Hindlimb muscle (tissue), 1 donor: ENCODE measurements at places on chromosomes 11 and 22.

- DNase-seq: no peak
These were observed 3.8 kb upstream of the OR52I2 start for GRCh38 chr11:4577761-4578160.

DNA sequence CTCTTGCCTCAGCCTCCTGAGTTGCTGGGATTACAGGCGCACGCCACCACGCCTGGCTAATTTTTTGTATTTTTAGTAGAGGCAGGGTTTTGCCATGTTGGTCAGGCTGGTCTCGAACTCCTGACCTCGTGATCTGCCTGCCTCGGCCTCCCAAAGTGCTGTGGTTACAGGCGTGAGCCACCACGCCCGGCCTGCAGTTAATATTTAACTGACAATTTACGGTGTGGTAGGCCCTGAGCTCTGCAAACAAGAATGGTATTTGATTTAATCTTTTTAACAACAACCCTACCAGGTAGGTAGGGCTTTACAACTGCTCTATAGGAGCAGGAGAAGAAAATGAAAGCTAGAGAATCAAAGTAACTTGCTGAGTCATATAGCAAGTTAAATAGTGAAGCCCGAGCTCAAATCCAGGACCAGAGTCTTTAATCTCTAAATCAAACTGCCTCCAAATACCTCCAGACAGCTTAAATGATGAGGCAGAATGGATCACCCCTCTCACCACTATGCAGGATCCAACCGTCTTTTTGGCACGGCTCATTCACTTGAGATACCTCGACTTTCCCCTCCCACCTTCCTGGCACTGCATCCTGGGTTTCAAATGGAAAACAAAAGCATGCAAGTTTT is 9.4 kb downstream of the UEVLD start:
- DNase-seq: no peak

DNA sequence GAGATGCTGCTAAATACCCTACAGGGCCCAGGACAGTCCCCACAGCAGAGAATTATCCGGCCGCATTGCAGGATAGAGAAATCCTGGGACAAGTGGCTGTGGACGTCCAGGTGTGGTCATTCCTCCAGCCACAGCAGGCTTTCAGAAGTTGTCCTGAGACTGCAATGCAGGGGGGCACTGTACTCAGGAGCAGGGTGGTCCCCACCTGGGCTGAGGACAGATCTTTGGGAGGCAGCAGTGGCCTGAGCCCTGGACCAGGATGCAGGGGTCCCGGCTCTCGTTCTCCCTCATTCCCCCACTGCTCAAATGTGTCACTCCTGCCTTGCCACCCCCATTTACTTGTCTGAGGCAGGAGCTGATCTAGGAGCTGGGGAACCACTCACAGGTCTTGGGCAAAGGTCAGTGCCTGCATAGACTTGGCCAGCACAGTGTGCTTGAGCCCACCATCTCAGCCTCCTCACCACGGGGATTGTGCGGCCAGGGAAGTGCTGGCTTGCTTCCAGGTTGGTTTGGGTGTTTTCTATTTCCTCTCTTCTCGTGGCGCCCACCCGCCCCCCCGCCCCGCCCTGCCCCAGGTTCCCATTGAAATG is 15.3 kb downstream of the LINC01488 start:
- DNase-seq: no peak

GRCh38 chr11:77435972-77436371 is 37.9 kb downstream of the PAK1 start:
- no peak for DNase-seq

DNA sequence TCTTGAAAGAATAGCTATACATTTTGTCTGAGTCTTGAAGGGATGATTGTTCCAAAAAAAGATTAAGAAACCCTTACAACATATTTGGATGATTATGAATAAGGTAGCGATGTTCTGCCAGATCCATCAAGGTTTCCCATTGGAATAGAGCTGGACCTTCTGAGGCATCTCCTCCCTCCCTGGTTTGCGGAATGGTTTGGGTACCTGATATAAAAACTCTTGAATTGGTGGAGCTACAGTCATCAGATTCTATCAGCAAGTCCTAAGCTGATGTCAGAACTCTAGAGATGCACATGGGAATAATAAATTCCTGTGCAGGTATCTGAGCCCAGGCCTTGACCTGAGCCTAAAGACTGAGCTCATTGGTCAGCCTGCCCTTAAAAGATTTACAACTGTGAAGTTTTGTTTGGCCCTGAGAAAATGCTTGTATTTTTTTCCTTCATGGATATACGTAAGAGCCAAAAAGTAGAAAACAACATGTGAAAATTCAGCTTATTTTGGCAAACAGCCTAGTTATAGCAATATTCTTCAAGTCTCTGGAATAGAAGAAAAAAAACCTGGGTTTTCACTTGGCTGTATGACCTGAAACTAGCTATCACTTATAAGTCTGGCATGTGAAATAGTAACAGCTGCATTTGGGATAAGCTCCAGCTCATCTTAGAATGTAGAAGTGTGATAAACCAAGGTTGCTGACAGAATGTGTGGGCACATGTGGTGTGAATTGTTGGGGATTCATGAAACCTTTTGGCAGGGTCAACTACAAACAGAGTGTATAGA is 265.7 kb upstream of the CTSC start:
- DNase-seq: peak; percentile 51

GRCh38 chr22:36552289-36552688 is 23.3 kb upstream of the EIF3D start:
- no peak for DNase-seq

- no peak for DNase-seq
These were observed 149.0 kb downstream of the APOL5 start for GRCh38 chr22:35866651-35867050.

- DNase-seq: no peak
These were observed 302.0 kb upstream of the NARS2 start for GRCh38 chr11:78876676-78877075.

GRCh38 chr11:2996976-2997375 is 4.8 kb upstream of the NAP1L4 start:
- DNase-seq: no peak

DNA sequence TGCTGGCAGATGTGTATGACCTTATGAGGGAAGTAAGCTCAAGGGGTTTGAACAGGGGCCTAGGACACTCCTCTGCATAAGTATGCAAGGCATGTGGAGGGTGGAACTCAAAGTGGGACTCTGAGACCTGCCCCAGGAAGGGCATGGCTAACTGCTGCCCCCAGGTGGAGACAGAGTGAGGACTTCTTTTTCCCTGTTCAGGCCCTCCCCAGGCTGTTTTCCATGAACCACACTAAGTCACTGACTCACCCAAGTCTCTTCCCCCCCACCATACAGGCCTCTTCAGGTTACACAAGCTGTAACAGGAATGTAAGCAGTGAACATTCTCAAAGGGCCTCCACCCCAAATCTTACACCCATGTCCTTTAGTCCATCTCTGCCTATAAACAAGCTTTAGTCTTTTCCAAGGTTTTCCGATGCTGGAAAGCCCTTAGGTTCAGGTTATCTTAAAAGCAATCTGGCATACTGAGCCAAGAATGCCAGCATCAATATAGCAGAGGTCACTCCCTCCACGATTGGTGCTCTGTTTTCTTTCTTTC is 13.1 kb downstream of the EEF1G start:
- no peak for DNase-seq

- no peak for DNase-seq
These were observed 727.6 kb upstream of the LUZP2 start for GRCh38 chr11:23769214-23769613.

DNA sequence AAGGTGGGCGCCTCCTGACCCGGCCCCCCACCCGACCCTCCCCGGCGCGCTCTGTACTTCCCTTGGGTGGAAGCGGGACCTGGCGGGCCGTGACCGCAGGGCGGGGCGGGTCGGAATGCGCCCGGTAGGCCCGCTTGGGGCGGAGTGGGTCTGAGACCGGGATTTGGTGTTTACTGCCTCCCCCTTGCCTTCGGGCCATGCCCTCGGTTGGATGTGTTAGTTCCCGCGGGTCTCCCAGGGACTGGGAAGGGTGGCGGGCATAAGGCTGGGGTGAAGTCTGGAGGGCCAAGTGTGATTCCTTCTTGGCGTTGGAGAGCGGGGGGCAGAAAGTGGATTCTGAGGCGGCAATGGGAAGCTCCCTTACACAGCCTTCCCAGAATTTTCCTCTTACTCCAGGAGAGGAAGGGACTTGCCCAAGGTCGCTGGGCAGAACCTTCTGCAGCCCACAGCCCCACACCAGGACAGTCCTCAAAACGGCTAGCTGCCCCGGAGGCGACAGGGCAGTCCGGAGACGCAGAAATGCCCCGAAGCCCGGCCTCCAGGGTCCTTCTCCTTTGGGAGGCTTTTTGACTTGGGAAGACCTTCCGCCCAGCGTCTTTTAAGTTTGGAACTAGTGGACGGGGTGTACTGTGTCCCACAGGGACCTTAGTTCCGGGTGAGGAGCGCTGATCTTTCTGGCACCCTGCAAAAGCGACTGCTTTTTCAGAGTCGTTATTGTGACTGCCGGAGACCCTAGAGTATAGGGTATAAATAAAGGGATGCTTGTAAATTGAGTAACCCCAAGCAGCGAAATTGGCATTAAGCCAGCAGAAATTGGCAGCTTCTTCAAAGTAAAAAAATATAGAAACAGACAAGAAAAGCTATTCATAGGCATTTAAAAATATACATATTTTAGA is 647 bp downstream of the SWAP70 start:
- peak; percentile 38 for DNase-seq

- DNase-seq: no peak
These were observed 40.9 kb downstream of the CSRP3 start for GRCh38 chr11:19160847-19161246.

DNA sequence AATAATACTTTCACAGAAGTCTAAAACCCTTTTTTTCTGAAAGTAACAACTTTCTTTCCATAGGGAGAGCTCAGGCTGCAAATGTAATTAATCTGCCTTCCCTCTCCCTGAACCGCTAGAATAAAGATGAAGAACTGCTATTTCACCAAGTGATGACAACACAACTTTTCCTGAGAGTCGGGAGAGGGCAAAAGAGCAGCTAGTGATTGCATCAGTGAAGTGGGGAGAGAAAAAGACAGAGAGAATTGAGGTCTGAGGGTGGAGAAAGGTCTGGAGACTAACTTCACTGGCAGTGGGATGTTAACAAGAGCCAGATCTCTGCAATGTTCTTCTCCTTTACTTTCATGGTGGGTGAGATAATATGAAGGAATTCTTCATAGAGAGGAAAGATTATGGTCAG is 10.9 kb upstream of the MPEG1 start:
- DNase-seq: no peak

- DNase-seq: no peak
These were observed 57.1 kb downstream of the FAM181B start for GRCh38 chr11:82676483-82677094.

- DNase-seq: no peak
These were observed 41.2 kb upstream of the ALX4 start for GRCh38 chr11:44351006-44351660.

DNA sequence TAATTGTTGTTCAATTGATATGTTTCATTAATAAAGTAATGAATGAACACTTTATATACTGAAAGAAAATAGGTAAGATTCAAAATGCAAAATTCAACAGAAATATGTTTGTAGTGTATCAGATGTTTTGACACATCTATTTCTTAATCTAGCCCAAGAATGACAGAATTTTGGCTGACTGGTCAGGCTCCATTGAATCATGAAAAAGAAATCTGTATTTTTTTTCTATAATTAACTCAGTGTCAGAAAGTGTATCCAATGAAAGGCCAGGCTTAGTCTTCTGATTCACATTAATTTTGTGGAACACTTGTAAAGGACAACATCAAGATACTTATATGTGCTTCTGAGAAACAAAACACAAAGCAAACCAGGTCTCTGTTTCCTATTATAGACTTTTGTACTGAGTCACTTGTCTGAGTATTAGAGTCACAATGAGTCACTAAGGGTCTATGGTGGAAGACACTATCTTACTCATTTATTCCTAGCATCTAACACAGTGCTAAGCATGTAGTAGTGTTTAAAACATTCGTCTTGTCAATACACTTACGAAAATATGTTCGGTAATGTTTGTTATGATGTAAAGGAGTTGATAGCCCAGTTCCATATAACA is 297.7 kb upstream of the CCDC90B start:
- no peak for DNase-seq

- DNase-seq: no peak
These were observed 108.2 kb upstream of the ARHGAP42 start for GRCh38 chr11:100578831-100579311.

DNA sequence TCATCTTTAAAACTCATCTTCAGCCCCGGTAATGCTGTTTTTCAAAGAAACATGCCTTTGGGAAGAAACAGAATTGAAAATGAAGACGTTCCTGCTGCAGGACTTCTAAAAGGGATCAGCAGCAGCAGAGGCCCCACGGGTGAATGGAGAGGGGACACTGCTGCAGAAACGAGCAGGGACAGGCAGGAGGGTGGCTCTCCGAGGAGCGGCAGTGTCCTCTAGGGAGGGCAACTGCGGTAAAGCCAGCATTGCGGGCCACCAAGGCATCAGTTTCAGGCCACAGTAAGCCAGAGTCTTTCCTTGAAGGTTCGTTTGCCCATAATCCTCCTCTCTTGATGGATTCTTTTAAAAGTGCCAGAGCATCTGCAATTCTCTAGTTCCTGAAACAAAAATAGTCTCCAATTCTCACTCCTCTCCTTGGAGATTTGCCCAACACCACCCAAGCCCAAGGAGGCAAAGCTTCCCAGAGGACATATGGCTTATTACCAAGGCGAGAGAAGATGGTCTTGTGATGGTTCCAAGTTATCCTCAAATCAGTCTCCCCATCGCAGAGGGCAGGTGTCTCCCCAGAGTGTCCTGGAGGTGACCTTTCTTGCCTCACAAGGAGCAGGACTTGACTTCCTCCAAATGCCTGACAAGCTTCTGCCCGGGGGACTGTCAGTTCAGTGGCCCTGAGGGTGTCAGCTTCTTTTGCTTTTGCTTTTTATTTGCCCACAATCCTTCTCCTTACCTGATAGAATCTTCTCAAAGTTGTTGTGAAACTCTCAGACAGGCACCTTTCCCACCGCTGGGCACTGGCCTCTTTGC is 341.1 kb upstream of the B3GAT1 start:
- DNase-seq: no peak

DNA sequence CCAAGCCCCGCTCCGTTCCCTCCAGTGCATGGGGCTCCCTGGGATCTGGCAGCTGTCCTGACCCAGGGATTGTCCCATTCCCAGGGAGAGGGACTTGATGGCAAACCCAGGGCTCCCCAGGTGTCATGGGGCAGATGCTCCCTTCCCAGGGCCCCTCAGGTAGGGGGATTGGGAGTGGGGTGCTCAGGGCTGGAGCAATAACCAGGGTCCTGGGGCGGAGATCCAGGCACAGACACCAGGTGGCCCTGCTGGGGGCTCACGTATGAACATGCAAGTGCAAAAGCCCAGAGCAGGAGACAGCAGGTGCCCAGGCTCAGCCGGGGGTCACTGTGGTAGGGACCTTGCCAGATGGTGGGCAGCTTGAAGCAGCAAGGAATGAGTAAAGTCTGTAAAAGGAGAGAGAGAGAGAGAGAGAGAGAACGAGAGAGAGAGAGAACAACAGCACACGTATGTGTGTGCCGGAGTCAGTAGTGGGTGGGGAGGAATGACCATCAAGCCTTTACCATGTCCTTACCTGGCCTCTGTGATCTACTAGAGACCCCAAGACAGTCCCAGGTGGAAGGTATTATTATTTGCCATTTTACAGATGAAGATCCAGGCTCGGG is 19.3 kb upstream of the MPPED1 start:
- no peak for DNase-seq
